ENCODE measurements at places on chromosomes 6 and 20.
A peak's percentile ranks its signal among the peaks of the same experiment; 100 is the strongest.

- peak; percentile 71 for DNase-seq
Observed at GRCh38 chr20:53346335-53346648, 247.3 kb downstream of the ZNF217 start.

DNA sequence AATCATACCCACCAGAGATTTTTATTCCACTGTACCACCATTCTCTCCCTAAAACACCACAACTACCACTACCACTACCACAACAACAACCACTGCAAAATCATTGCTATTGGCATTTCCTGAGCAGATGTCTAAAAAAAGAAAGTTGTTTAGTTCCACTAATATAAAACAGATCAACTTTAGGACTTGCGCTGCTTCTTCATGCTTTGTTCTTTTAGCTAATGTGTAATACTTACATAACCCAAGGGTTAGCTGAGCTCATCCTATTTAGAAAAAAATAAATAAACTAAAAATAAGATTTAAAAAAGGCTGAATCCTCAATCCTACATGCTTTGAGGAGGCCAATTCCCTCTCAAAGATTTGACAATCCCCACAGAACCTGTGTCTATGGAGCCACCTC lies 11.4 kb downstream of the IYD start:
- DNase-seq: no peak

GRCh38 chr6:63245909-63246308 lies 34.6 kb downstream of the FKBP1C start:
- DNase-seq: no peak

DNA sequence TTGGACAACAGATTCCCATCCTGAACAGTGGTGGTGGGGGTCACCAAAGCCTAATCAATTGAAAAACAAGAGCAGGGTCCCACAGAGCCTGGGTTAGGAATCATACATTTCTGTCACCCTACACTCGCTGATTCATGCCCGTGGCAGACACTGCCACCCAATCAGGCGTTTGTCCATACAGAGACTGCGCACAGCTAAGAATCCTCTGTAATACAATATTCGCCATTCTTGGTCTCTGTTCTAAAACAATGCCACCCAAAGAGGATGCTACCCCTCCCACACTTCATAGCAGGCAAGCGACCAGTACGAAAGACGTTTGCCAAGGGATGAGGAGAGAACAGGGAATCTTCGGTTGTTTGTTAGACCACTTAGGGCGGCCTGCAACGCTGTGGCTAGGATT lies 28.1 kb upstream of the SLC22A23 start:
- DNase-seq: no peak

GRCh38 chr20:36104244-36104643 lies 50.3 kb upstream of the EPB41L1 start:
- DNase-seq: no peak

GRCh38 chr6:5778317-5778857 lies 228.3 kb downstream of the NRN1 start:
- DNase-seq: no peak

DNA sequence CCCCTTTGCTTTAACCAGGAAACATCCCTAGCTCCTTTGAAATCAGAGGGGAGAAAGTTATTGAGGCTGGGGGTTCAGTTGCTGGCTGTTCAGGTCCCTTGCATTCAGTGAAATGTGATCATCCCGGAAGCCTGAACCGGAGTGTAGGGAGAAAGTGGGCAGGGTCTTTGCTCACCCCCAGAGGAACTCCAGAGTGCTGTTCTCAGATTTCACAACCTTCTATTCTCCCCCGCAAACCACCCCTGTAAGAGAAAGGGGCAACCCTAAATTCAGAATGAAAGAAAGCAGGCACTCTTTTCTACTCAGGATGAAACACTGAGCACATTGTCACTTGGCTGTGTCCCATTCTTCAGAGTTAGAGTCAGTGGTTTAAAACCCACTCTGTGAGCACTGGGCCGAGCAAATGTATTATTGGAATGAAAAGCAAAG lies 139.8 kb downstream of the KHDC1L start:
- no peak for DNase-seq

DNA sequence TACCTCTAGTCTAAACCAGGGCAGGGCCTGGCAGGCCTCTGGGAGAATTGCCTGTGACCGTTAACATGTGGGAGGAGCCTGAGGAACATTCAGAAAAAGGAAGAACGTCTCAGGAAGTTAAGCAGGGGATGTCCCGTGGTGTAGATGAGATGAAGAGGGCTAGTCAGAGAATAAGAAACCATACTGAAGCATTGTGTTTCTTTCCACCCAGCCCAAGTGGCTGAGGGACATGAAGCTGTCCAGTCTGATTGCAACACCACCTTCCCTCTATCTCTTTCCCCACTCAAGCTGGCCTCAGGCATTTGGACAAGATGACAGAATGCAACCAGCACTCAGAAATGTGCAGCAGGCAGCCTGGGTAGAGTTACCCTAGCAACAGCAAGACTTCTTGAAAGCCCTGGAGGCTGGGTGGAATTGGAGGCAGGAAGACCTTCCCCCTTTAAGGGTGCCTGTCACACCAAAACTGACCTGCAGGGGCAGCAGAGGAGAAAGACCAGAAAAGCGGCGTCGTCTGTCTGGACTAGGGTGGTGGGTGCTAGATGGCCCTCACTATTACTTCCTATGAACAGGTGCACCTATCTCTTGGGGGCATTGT lies 186.1 kb downstream of the UNC5CL start:
- no peak for DNase-seq

GRCh38 chr6:35294308-35294945 lies 3.2 kb upstream of the DEF6 start:
- DNase-seq: peak; percentile 78

GRCh38 chr6:144305985-144306384 lies 20.9 kb downstream of the UTRN start:
- DNase-seq: no peak

DNA sequence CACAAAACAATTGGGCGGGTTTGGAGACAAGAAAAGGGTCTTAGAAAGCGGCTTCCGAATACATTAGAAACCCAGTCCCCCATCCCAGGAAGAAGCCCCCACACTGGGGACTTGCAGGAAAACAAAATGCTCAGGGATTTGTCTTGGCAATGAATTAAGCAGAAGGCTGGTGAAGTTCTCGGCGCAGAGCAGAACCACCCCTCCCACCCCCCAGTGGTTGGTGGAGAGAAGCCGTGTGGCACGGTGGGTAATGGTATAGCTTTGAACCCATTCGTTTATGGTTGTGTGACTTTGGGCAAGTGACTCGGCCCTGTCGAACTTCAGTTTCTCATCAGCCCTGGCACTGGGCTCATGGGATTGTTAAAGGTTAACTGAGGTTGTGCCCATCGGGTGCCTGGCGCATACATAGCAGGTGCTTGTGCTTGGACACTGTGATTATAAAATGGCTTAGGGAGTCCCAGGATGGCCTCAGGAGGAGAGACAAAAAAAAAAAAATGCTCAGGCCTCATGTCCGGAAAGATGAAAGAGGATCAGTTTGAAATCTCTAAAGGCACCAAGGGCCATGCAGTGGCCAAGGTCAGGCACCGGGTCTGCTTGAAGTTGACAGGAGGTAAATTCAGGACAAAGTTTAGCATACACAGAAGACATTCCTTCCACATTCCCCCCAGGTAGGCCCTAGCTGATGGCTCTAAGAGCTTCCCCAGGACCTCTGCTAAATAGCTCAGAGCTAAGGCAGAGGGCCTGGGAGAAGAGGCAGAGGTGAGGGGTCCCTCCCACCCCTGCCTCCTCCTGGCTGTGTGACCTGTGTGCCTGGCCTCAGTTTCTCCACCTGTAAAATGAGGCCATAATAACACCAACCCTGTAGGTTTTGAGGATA lies 120.1 kb upstream of the PTPN1 start:
- no peak for DNase-seq

- DNase-seq: no peak
Observed at GRCh38 chr20:52655395-52655794, 316.8 kb upstream of the TSHZ2 start.

GRCh38 chr6:105596284-105596755 lies 193.4 kb upstream of the PREP start:
- peak; percentile 51 for DNase-seq

GRCh38 chr6:2447931-2448330 lies 202.5 kb upstream of the GMDS start:
- DNase-seq: no peak

DNA sequence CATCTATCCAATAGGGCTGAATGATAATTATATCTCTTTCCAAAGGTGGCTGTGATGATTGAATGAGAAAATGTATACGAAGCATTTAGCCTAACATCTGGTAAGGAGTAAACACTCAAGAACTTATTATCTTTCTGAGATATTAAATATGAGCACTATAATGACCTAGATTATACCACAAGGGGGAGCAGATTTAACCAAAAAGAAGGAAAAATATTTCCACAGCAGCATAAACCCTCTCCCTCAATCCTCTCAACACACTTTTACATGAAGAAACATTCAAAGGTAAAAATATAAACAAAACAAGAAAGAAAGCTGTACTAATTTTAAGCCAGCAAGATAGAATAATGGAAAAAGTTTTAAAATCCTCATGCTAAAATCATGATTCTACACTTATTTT lies 68.4 kb downstream of the SHPRH start:
- DNase-seq: no peak

- no peak for DNase-seq
Observed at GRCh38 chr6:30171677-30172471, 8.5 kb downstream of the TRIM15 start.

DNA sequence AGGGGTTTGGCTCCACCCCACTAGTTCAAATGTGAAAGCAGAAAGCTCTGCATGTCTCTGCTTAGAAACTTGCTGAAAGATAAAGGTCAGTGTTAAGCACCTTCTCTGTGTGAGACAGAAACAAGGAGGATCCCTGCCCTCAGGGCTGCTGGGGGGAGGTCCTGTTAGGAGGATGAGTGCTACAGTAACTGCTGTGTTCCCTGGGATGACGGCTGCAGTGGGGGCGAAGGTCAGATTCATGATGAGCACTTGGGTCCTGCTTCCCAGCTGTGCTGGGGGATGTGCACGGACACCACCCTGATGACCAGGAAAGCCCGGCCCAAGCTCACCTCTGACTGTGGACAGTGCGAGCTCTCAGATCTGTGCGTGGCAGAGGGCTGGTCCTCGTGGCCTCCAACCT lies 252.6 kb downstream of the DLL1 start:
- no peak for DNase-seq

DNA sequence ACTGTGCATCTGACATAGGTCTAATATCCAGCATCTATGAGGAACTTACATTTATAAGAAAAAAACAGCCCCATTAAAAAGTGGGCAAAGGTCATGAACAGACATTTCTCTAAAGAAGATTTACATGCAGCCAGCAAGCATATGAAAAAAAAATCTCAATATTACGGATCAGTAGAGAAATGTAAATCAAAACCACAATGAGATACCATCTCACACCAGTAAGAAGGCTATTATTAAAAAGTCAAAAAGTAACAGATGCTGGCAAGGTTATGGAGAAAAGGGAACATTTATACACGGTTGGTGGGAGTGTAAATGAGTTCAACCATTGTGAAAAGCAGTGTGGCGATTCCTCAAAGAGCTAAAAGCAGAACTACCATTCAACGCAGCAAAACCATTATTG lies 13.1 kb downstream of the METTL24 start:
- no peak for DNase-seq

GRCh38 chr20:17505636-17506517 lies 25.3 kb downstream of the BFSP1 start:
- peak; percentile 54 for DNase-seq

GRCh38 chr6:54992789-54993188 lies 146.2 kb downstream of the FAM83B start:
- no peak for DNase-seq

DNA sequence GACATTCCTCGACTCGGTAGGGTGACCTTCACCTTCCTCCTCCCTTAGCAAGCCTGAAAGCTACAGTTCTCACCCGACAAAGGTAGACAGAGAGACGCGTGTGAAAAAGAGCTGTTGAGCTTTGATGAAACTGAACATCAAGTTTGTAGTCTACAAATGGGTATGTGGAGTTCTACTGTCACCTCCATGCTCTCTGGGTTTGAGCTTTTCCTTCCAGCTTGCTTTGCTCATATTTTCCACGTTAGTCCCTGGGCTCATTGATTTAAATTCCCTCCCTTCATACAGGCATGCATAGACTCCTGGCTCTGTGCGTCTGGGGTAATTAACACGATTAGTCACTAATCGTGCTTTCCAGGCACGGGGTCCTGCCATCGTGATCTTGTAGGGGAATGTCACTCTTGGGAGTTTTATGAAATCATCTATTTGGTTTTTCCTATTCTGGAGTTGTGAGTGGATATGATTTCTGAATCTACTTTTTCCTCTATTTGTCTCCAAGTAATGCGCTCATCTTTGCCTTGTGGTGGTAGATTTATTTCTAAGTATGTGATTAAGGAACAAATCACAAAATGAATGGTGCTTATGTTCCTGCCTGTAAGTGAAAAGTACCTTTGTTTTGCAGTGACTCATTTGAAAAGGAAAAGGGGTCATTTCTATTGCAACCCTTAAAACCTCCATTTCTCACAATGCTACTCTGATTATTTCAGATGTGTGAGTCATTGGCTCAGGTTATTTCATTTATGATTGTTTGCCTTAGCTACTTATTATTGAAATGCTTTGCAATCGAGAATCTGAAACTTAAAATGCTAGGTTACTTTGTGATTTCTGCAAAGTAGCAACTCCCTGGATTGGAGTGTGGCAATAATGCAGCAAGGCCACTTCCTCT lies 154.6 kb downstream of the ZDHHC14 start:
- peak; percentile 24 for DNase-seq

DNA sequence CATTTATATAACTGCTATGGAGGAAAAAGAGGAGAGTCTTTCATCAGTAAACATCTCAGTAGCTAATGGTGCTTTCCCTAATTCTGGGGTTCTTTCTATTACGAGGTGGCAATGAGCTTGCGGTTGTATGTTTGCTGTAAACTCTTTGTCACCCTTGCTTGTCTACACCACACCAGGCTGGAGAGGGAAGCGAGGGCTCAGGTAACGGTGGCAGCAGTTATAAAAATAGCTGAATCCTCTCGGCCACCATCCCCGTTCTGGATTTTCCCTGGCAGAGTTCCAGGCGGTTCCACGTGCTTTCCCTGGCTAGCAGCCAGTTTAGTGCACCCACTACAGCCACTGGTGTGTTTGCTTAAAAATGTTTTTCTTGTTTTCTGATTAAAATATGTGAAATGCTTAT lies 39.0 kb downstream of the MAS1 start:
- peak; percentile 21 for DNase-seq

GRCh38 chr6:44739181-44739580 lies 351.7 kb downstream of the CDC5L start:
- DNase-seq: no peak

DNA sequence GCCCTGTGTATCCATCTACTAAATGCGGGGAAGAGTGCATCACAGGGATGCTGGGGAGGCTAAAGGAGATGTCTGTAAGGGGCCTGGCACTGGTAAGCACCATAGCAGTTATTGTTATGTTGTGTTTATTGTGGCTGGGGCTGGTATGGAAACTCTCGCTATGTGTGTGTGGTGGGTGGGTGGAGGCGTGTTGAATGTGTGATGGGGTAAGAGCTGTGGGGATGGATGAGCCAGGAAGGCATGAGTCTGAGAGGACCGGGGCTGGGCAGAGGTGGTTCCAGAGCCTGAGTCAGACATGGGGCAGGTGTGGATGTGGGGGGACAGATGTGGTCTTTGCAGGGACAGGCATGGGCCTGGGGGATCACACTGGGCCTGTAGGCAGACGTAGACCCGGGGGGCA lies 88.1 kb downstream of the GRM4 start:
- DNase-seq: no peak

Measured in urothelium cell line (cell line).